DMS53 (cell line): ENCODE measurements at places on chromosomes 3 and 15.

DNA sequence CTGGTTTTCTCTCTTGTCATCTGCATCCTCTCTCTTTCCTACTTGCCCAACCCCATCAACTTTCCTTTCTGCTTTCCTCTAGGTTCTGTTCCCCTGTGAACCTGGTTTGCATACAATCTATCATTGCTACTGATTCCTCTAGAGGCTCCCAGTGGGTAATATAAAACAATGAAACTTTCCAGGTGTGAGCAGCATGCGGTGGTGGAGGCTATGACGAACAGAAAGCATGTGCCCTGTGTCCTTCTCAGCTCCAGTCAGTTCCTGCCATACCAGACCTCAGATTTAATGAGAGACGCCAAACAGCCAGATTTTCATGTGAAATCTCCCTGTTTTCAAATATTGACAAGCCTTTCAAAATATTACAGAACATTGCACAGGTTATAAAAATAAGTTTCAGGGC lies 3.5 kb upstream of the ACAP2 start:
- DNase-seq: no peak

- no peak for DNase-seq
These were observed 499.9 kb upstream of the LMCD1 start for GRCh38 chr3:8001712-8002111.

DNA sequence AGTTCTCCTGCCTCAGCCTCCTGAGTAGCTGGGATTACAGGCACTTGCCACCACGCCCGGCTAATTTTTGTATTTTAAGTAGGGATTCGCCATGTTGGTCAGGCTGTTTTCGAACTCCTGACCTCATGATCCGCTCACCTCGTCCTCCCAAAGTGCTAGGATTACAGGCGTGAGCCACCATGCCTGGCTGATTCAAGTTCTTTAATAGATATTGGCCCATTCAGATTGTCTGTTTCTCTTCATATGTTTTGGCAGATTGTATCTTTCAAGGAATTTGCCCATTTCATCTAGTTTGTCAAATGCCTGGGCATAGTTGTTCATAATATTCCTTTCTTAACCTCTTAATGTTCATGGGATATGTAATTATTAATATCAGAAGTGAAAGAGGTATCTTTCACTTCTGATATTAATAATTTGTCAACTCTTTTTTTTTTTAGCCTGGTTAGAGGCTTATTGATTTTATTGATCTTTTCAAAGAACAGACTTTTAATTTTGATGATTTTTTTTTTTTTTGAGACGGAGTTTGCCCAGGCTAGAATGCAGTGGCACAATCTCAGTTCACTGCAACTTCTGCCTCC lies 40.2 kb upstream of the ZFAND6 start:
- DNase-seq: no peak

GRCh38 chr15:51751697-51752683 lies 593 bp downstream of the TMOD2 start:
- DNase-seq: peak; percentile 69

DNA sequence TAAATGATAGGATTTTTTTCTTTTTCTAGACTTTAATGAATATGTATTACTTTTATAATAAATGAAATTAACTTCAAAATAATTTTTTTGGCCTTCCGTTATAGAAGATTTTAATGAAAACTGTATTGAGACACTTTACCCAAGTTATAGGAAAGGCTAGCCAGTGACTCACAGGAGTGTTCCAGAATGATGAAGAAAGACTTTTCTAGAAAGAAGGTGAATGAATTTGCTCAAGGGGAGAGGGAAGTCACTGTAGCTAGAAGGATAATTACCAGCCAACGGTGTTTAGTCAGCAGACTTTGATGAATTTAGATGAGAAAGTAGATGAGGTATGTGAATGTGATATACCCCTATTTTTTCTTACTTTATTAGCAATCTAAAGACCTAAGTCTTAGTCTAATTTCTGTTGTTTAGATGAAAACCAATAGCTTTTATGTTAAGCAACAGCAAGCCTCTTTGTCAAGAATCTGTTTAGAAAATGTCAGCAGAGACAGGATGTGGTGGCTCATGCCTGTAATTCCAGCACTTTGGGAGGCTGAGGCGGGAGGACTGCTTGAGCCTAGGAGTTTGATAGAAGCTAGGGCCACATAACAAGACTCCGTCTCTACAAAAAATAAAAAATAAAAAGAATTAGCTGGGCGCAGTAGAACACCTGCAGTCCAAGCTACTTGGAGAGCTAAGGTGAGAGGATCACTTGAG lies 3.2 kb downstream of the ALAS1 start:
- no peak for DNase-seq

- DNase-seq: no peak
These were observed 25.0 kb upstream of the BLM start for GRCh38 chr15:90691982-90692773.
